ENCODE measurements at places on chromosomes 2 and 18. TPM values are rescaled to one million over a fixed set of nuclear protein-coding genes. Genes with fewer than 3 reads are reported as not detected.

AGXT gene
- total RNA-seq: not detected

NEU4 gene
- not detected for total RNA-seq

KIF3C gene
- total RNA-seq: 19.3 TPM

HAAO gene
- total RNA-seq: not detected

ACVR1C gene
- total RNA-seq: 0.93 TPM

RNASEH1 gene
- 45.2 TPM for total RNA-seq

POTEJ gene
- not detected for total RNA-seq

DSG2 gene
- total RNA-seq: 42.4 TPM

AQP12A gene
- not detected for total RNA-seq

CHRNG gene
- not detected for total RNA-seq

KCNJ3 gene
- not detected for total RNA-seq

NIF3L1 gene
- total RNA-seq: 54.2 TPM

GNLY gene
- not detected for total RNA-seq

MRPL19 gene
- 107 TPM for total RNA-seq

C2orf78 gene
- total RNA-seq: not detected

FAM237A gene
- total RNA-seq: not detected

TNFRSF11A gene
- total RNA-seq: 2.1 TPM

REG1B gene
- not detected for total RNA-seq

SCN3A gene
- total RNA-seq: 0.03 TPM

ERBB4 gene
- total RNA-seq: 0.32 TPM

ACOXL gene
- total RNA-seq: not detected

ENOSF1 gene
- 121 TPM for total RNA-seq
